ENCODE measurements at places on chromosomes 1 and 21.

DNA sequence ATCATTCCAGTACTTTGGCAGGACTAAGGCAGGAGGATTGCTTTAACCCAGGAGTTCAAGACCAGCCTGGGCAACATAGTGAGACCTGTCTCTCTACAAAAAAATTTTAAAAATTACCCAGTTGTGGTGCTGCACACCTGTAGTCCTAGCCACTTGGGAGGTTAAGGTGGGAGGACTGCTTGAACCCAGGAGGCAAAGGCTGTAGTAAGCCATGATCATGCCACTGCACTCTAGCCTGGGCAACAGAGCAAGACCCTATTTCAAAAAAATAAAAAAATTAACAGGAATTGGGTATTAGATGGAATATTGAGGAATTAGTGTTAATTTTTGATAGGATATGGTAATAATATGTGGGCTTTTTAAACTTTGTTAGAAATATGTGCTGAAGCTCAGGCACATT is 16.8 kb downstream of the TAF13 start:
- no peak for DNase-seq

DNA sequence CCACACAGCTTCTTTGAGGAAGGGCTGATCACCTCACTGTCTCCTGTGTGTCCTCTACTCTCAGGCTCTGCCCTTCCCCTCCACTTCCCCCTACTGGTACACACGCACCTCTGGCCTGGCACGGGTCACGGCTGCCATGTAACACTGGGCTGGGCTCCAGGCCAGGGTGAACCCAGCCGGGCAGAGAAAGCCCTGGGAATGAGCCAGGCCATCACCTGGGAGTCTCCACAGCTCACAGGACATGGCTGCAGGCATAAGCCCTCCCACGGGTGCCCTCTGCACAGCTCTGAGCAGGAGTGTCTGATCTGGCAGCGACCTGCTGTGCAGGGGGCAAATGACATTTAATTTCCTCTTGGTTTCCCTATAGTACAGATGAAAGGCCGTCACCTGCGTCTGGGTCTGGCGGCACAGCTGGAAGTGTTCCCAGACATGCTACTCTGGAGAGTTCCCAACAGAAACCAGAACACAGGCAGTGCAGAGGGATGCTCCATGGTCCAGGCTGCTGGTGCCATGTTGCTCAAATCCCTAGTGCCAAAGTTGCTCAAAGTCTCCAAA is 61.2 kb downstream of the ERI3 start:
- no peak for DNase-seq

GRCh38 chr1:162857850-162858249 is 3.1 kb downstream of the CCDC190 start:
- no peak for DNase-seq

DNA sequence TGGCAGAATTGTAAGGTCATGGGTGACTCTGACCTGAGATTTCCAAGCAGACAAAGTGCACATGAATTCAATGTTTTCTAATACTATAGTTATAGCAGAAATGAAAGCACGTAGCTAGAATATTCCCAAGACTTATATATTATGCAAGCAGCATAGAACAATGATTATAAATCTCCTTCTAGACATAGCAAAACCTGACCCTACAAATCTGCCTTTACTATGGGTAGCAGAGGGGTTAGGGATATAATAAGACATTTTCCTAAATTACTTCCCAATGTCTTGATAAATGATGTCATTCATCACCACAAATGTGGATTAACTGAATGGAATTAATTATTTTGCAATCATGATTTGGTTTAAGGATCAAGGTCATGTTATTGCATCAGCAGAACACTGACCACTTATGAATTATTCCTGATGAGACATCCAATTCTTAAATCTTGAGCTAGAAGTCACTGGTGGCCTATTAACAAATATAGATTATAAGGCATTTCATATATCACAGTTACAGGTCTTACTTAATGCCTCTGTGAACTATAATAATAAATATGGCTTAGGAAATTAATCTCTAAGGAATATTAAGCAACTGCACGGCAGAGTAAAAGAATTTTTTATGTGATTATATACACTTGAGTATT is 776.6 kb downstream of the AMY1C start:
- no peak for DNase-seq

- DNase-seq: no peak
Measured at GRCh38 chr1:61227857-61228550, 145.6 kb downstream of the NFIA start.

DNA sequence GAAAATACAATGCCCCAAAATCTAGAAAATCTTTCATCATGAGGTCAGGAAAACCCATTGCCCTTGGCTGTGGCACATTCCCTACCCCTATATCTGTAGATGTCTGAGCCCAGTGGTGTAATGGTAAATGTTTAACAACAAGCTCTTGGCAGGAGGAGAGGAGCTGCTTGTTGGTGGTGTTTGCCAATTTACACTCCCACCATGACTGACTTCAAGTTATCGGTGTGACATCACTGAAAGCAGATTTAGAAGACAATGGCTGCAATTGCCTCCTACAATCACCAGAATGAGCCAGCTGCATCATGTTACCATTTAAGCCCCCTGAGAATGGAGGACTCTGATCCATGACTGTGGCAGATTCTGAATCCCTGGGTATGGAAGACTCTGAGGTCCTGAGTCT is 70.9 kb downstream of the SDC3 start:
- no peak for DNase-seq

GRCh38 chr1:84143796-84144565 is at the start of gene PRKACB:
TSS of gene PRKACB (plus strand) at chr1:84144271. CDS start at chr1:84144362, 91 bp downstream.
- peak; percentile 80 for DNase-seq

- DNase-seq: no peak
Measured at GRCh38 chr1:54353959-54354358, 52.2 kb downstream of the SSBP3 start.

DNA sequence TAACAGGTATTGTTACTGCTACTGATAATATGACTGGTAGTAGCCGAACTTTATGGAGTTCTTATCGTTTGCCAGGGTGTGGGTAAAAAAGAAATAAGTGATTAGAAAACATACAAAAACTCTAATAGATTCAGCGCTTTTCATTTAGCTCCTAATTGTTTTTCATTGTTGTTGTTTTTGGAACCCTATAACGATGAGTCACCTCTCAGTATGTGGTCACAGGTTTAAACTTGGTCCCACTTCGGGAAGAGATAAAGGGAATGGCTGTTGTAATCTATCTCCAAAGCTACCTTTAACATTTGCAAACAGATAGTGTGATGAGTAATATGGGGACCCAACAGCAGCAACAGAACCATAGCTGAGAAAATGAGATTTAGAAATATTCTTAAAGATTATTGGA is 62.7 kb upstream of the BCL10 start:
- DNase-seq: no peak

DNA sequence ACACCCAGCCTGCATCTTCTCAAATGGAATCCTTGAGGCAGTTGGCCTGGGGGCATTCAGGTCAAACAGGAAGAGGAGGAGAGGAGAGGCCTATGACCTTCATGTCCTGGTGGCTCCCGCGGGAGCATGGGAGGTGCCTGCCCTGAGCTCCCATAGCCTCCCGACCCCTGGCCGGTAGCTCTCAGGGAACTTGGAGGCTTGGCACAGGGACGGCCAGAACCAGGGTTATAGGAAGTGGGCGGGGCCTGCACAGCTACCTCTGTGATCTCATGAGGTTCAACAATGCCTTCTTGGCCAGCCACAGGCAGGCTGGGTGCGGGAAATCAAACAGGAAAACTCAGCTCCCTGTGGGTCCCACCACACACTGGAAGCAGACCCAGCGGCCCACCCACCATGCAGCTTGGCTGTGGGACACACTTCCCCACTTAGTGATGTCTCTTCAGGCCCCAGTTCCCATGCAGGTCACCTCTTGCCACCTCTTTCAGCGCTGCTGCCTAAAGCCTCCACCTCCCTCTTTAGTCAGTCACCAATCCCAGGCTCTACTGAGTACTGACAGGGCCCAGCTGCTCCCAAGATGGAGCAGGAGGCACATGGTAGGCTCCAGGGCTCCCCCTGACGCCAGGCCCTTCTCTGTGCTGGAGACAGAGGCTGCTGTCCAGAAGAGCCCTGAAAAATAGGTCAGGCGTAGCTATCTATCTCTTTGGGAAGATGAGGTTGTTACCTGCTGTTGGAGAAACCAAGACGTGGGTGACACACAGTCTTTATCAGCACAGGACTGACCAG is at the start of gene SLFNL1:
Gene SLFNL1, minus strand, starts transcription at position 200 of the 783 bp plus-strand sequence. CDS start 1,065 bp downstream, outside the sequence.
- DNase-seq: no peak

GRCh38 chr1:83970802-83971201 is 28.1 kb downstream of the TTLL7 start:
- no peak for DNase-seq

DNA sequence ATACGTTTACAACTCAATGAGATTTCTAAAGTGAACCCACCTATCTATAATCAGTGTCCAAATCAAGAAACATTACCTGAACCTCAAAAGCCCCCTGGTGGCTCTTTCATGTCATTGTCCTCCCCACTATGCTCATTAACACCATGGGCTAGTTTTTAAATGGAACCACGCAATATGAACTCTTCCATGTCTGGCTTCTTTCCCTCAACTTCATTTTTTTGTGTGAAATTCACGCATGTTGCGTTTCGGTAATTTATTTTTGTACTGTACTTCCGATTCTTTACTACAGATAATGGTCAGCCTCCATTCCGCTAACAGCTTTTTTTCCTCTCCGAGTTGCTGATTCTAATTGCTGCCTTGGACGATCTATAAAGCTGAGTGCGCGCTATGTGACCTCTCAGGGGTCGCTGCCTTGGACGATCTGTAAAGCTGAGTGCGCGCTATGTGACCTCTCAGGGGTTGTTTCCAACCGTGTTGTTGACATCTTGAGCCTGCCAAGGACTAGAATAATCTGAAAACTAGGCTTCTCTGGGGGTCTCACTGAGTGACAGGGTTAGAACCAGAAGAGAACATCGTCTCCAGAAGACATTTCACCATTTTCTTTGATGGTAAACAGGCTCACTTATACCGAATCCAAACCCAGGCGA is 1.1 kb upstream of the CACYBP start:
- peak; percentile 81 for DNase-seq

DNA sequence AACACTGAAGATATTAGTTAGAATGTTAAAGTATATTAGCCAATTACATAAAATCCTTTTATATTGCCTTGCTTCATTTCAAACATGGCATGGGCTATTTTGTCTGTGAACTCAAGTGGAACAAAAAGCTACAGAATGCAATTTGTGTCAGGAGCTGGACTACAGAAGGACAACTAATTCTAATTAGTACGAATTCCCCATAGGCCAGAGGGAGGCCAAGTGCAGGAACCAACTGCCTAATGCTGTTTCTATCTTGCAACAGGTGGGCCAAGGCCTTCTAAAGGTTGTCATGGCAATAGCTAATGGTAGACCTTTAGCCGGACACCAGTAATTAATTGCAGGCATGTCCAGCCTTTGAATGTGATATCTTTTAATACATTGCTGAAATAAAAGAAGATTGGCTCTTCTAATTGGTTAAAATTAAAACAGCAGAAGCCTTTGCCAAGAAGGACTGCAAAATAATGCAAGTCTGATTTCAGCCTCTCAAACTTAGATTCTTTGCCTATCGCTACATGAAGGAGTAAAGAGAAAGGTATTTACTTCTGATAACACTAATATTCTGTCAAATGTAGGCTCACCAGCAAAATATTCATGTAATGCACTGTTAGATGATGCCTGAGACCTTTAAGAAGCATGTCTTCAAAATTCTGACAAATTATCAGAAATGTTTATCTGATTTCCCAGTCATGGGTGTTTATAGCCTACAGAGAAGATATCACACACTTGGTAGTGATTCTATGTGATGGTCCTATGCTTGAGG is 232.1 kb downstream of the LMO4 start:
- no peak for DNase-seq

GRCh38 chr1:51512606-51513005 is 6.5 kb downstream of the EPS15 start:
- no peak for DNase-seq

- DNase-seq: no peak
Measured at GRCh38 chr21:41141031-41141457, 26.9 kb upstream of the BACE2 start.

- no peak for DNase-seq
Measured at GRCh38 chr1:219189021-219189824, 15.5 kb downstream of the LYPLAL1 start.

- DNase-seq: no peak
Measured at GRCh38 chr1:17596651-17597509, 57.4 kb downstream of the ARHGEF10L start.

DNA sequence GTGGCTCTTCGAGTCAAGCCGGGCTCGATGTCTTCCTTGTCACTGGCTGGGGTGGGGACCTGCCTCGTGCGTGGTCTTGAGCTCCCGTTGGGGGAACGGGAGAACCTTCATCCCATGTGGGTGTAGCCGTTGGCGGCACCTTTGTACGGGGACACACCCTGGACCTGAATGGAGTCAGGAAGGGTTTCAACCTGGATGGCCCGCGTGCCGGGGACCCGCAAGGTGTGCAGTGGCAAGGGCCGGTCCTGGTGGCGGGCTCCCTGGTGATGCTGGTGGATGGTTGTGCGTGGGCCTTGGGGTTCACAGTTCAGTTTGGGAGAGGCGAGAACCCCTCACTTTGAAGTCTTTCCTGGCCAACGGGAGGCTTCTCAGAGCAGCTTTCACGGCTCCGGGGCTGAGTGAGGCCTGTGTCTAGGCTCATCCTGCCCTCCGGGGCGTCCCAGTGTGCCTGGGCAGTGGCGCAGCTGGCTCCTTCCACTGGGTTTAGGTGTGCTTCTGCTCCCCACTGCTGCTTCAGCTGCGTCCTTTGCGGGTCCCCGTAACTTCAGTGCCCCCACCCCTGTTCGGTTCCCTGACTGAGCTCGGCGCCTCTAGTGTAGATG is 11.4 kb downstream of the SKI start:
- DNase-seq: no peak

DNA sequence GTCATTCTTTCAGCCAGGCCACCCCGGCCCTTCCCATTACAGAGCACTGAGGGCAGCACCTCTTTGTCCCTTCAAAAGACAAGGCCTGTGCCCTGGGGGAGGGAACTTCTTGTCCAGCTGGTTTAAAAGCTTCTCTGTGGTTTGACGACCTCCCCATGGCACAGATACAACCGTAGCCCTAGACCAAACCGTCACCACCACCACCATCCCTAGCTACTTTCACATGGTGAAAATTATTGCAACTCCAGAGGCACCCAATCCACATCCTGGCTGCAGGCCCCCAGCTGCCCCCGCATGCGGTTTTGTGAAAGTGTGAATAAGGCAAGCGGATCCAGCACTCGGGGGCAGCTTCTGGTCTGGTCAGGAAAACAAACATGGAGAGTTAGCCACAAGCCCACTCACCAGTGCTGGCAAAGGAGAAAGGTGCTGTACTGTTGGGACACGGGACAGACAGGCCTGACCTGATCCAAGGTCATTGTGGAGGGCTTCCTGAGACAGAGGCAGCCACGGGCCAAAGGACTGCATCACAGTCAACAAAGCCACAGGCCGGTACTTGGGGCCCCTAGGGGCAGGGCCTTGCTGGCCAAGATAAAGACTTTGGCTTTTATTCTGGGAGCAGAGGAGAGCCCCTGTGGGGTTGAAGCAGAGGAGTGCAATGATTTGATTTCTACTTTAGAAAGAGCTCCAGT is 31.2 kb downstream of the CDCA8 start:
- no peak for DNase-seq

GRCh38 chr1:190067592-190067991 is 410.1 kb downstream of the BRINP3 start:
- no peak for DNase-seq

All from CD4-positive, alpha-beta T cell treated with Interleukin-2 at 100 ng/mL for 4 hours (primary cell).